Hindlimb muscle (tissue), 1 donor: ENCODE measurements at places on chromosomes 4 and X. TPM values are rescaled to one million over a fixed set of nuclear protein-coding genes. Genes with fewer than 3 reads are reported as not detected.

- no peak for DNase-seq
Observed at GRCh38 chr4:117093571-117093970, 8.2 kb upstream of the TRAM1L1 start.

The FBXL5 gene
- polyA plus RNA-seq, result 68.6 TPM

The TCEAL6 gene
- polyA plus RNA-seq, result not detected

The CDKL5 gene
- polyA plus RNA-seq, result 5.6 TPM

The PRRG3 gene
- 37.6 TPM for polyA plus RNA-seq
